Fibroblast of skin of left biceps (primary cell): ENCODE measurements at places on chromosomes 5 and 9.

DNA sequence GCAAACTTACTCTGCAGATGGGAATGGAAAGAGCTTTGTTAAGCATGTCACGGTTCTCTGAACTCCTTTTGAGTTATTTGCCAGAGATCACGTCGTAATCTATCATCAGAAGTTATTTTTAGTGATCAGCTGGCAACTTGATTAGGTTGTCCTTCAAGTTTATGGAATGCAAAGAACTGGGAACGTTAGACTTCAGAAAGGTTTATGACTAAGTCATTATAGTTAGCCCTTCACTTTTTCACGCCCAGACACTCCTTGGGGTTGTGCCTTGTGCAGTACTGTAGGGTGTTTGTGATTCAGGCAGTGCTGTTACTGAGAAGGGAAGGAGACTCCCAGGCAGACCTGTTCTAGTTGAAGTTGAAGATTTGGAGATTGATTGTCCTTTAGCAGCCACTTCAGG is 26.8 kb upstream of the PHF2 start:
- DNase-seq: no peak

GRCh38 chr9:114777821-114778609 is 27.8 kb downstream of the TNFSF15 start:
- peak; percentile 53 for DNase-seq

GRCh38 chr5:176647843-176648473 is 674 bp downstream of the TSPAN17 start:
- DNase-seq: no peak

GRCh38 chr9:133783331-133783731 is 45.2 kb upstream of the SARDH start:
- no peak for DNase-seq

GRCh38 chr9:80496901-80497556 is 925.3 kb downstream of the TLE4 start:
- no peak for DNase-seq

- no peak for DNase-seq
These were observed 44.6 kb downstream of the TSSK1B start for GRCh38 chr5:113390224-113390623.
